ENCODE measurements at places on chromosomes 7 and 10.

GRCh38 chr10:61640856-61641255 lies 21.9 kb upstream of the CABCOCO1 start:
- no peak for DNase-seq

GRCh38 chr7:65379318-65379717 lies 5.7 kb downstream of the ZNF92 start:
- DNase-seq = no peak

DNA sequence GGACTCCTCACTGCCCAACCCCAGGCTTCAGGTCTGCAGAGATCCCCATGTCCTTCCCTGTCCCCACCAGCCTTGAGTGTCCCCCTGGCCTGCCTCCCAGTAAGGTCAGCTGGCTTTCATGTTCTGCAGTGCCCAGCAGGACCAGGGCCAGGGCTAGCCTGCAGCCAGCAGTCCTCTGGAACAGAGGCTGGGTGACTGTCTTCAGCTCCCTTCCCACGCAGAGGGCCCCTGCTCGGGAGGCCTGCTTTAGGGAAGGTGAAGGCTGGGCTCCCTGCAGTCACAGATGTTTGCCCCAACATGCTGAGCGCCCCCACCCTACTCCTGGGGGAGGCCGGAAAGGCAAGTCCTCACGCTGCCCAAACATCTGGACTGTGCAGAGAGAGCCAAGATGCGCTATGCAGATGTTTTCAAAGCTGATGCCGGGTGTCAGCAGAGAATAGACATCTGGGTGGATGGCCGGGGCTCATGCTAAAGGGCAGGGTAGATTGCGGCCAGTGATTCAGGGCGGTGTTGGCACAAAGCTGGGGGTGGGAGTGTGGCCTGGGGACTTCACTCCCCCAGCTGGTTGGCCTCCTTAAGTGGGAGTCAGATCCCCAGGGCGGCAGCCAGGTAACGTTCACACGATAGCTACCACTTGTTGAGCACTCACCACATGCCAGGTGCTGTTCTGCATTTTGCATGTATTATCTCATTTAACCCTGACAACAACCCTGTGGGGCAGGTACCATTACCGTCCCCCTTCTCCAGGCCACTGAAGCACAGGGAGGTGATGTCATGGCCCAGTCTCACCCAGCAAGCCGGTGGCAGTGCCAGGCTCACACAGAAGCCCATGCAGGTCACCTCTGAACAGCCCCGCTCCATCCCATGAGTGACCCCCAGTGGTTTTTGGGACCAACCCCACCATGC lies 71.2 kb upstream of the COL13A1 start:
- peak; percentile 94 for DNase-seq

- DNase-seq = no peak
Observed at GRCh38 chr10:65710306-65710705, 1215.5 kb upstream of the LRRTM3 start.

- no peak for DNase-seq
Observed at GRCh38 chr7:125661006-125661405, 731.4 kb upstream of the POT1 start.

DNA sequence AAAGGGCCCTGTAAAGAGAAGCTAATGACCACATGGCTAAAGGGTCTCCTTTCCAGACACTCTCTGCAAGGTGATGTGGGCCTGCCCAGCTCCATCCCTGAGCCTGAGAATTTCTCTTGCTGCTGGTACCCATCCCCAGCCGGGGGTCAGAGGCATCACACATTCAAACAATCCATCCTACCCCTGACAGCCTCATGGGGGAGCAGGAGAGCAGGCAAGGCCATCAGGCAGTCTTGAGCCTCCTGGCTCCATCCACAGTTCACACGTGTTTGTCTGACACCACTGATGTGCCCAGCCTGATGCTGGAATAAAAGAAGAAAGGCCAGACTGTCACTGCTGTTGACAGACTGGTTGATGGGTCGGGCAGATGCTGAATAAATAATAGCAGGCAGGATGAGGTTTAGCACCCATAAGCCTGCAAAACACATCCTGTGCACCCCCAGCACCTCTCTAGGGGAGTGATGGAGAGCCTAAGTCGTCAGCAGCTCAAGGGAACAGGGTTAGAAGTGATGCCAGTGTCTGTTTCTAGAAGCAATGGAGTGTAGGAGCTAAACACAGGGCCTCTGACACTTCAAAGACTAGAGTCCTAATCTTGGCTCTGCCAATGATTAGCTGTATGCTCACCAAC lies 43.5 kb downstream of the TLL2 start:
- peak; percentile 16 for DNase-seq

GRCh38 chr10:13893926-13894325 lies 307.2 kb downstream of the PRPF18 start:
- DNase-seq = no peak

DNA sequence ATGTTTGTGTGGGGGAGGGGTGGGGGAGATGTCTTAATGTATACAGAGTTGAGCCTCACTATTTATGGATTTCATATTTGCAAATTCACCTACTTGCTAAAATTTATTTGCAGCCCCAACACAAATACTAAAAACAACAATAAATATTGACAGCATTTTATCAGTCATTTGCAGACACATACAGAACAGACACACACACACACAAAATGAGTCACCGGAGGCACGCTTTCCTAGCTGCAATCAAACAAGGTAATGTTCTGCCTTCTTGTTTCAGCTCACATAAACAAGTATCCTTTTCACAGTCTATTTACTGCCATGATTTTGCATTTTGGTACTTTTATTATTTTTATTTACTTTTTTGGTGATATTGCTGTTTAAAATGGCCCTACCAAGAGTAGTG lies 88.5 kb downstream of the IPMK start:
- no peak for DNase-seq

DNA sequence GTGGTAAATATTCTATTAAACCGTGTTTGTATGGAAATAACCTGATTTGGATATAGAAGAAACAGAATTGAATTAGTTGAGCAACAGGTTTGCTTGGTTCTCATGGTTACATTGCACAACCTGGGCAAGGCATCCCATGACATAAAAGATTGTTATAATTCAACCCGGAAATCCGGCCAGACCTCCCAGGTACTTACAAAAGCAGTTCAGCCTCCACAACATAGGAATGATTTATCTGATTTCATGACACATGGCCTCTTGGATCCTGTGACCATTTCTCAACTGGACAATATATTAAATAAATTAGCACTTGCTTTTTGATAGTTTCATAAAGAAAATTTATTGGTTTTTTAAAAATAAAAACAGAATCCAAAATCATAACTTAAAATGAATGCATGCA lies 55.1 kb upstream of the PTPN12 start:
- peak; percentile 32 for DNase-seq

GRCh38 chr7:144019457-144019856 lies 19.3 kb downstream of the OR6B1 start:
- no peak for DNase-seq

- DNase-seq = no peak
Observed at GRCh38 chr7:107659666-107660065, 962 bp upstream of the SLC26A4 start.
